Muscle of back (tissue), 13 donors: ENCODE measurements at places on chromosomes 5 and 9. TPM values are rescaled to one million over a fixed set of nuclear protein-coding genes. Genes with fewer than 3 reads are reported as not detected.

- DNase-seq, result no peak
Observed at GRCh38 chr5:30764704-30765103, 428.8 kb upstream of the CDH6 start.

Gene PROB1
- 36.3 TPM for polyA plus RNA-seq

- no peak for DNase-seq
Observed at GRCh38 chr5:14506140-14506538, 75.5 kb upstream of the OTULINL start.

DNA sequence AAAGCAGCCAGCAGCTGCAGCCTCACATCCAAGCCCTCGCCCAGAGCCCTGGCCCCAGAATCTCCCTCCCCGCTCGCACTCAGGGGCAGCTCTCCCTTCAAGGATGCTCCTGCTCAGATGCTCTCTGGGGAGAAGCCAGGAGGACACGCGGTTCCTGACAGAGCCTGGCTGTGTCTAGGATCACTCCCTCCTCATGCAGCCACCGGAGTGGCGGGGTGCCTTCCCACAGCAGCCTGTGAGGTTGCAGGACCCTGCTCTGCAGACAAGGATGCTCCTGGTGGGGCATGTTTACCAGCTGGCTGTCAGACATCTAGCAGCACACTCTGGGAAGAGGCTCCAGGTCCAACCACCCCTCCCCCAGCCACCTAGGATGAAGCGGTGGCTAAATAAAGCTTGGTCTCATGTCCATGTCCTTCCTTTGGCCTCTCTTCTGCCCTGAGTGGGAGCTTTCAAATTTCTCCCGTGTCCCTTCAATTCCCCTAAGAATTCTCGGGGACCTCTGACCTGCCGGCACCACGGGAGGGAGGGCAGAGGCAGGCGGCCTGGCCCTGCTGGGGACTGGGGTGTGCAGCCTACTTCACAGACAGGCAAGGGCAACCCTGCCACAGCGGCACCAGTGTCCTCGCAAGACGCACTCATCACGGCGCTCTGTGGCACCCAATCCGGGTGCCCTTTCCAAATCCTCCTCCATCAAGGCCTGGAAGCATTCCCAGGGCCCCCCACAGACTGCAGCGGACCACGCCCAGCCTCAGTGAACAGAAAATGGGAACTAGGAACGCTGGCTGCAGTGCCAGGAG, 88.3 kb upstream of the SARDH start:
- no peak for DNase-seq

Gene CDH18
- polyA plus RNA-seq, result 7.7 TPM

Gene NUTM2F
- polyA plus RNA-seq, result not detected

- DNase-seq, result no peak
Observed at GRCh38 chr5:109126481-109126880, 283.3 kb downstream of the PJA2 start.

- DNase-seq, result no peak
Observed at GRCh38 chr9:4096121-4096520, 203.7 kb downstream of the GLIS3 start.

DNA sequence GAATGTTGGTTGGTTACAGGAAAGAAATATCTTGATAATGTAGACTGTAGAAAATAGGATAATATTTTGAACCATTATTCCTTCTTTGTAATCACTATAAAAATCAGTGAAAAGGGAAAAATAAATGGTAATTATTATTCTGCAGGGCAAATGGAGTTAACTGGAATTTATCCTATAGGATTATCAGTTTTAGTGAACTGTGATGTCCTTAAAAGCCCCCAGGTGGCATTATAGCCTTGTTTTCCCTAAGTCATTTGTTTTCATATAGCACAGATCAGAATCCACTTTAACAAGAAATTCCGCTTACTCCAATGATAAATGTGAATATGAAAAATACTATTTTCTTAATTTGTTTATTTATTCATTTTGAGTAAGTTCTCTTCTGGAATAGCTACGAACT, 26.2 kb upstream of the WDR41 start:
- no peak for DNase-seq
